Caki2 (cell line): ENCODE measurements at places on chromosomes 1 and 21. TPM values are rescaled to one million over a fixed set of nuclear protein-coding genes. Genes with fewer than 3 reads are reported as not detected.

The FCGR2B gene
- total RNA-seq, result not detected in 2 replicates

The LINGO4 gene
- total RNA-seq, result not detected in 2 replicates

DNA sequence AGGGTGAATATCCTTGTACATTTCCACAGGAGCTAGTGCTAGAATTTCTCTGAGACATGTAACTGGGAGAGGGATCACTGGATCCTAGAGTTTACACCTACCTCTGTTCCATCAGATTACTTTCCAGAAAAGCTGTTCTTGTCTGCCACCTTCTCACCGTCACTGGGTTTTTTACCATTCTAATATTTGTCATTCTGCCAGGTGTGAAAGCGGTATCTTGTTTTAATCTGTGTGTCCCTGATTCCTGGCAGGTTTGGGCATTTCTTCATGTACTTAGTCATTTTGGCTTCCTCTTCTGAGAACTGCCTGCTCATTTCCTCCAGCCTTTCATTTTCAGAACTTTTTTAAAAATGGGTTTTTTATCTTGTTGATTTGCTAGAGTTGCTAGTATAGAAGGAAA is 5.1 kb downstream of the PMF1 start:
- DNase-seq, result no peak

- DNase-seq, result no peak
These were observed 7.5 kb downstream of the CNN3 start for GRCh38 chr1:94919241-94920030.

GRCh38 chr21:38280454-38280853 is 23.7 kb downstream of the KCNJ15 start:
- DNase-seq, result no peak
